ENCODE measurements at places on chromosomes 5 and 9. TPM values are rescaled to one million over a fixed set of nuclear protein-coding genes. Genes with fewer than 3 reads are reported as not detected.

Gene IL9
- not detected for total RNA-seq

Gene HAVCR1
- not detected for total RNA-seq

Gene STPG3
- not detected for total RNA-seq

Gene DAP
- total RNA-seq: 105 TPM

Gene ZDHHC11B
- total RNA-seq: 1.6 TPM

Gene CNTLN
- 13.0 TPM for total RNA-seq

Gene RABEPK
- total RNA-seq: 16.5 TPM

Gene PRRX2
- total RNA-seq: 10.6 TPM

Gene TYRP1
- not detected for total RNA-seq

Gene SLC36A2
- total RNA-seq: not detected

Gene FOXI1
- total RNA-seq: not detected

Gene QRFP
- total RNA-seq: not detected

Gene FBN2
- 1.9 TPM for total RNA-seq

Gene SEC16A
- total RNA-seq: 55.9 TPM

Gene IL3
- total RNA-seq: not detected

Gene TIMD4
- total RNA-seq: 2.8 TPM

Gene SLC6A3
- 0.54 TPM for total RNA-seq

Gene NUTM2G
- not detected for total RNA-seq

Gene MORN5
- total RNA-seq: not detected

Gene SPINK4
- not detected for total RNA-seq

Gene FOCAD
- total RNA-seq: 95.0 TPM

Gene ADGRD2
- total RNA-seq: not detected

Gene ZNF300
- total RNA-seq: 7.3 TPM

Gene LCN9
- not detected for total RNA-seq

Gene CACNA1B
- 0.33 TPM for total RNA-seq

Gene HSPA4
- 71.3 TPM for total RNA-seq

Gene SPATA31E1
- total RNA-seq: not detected

Gene SLC36A1
- total RNA-seq: 7.5 TPM

Gene ECSCR
- total RNA-seq: 46.2 TPM

Gene SGCD
- total RNA-seq: 9.7 TPM

Gene GPBP1
- total RNA-seq: 89.4 TPM

Gene RNF183
- not detected for total RNA-seq

Gene PLPP1
- total RNA-seq: 284 TPM

Gene S1PR3
- total RNA-seq: 5.6 TPM

Gene CYLC2
- not detected for total RNA-seq

Gene TMEM252
- total RNA-seq: not detected

Gene SCGB3A2
- not detected for total RNA-seq

Gene SLC23A1
- not detected for total RNA-seq

Gene SPINK5
- 0.13 TPM for total RNA-seq

Gene GARIN3
- total RNA-seq: not detected

Gene DDX4
- 0.33 TPM for total RNA-seq

Gene FOXD4L6
- total RNA-seq: not detected

Gene LCN6
- 10.0 TPM for total RNA-seq

Gene GPX8
- 38.0 TPM for total RNA-seq

Gene PSD2
- 0.11 TPM for total RNA-seq

Gene FOXD4L4
- 0.27 TPM for total RNA-seq

Gene SLC6A18
- total RNA-seq: not detected

Gene TMEM245
- 549 TPM for total RNA-seq

Gene FST
- 8.9 TPM for total RNA-seq

Gene KCNIP1
- total RNA-seq: 1.7 TPM

Gene ACOT12
- total RNA-seq: not detected

Gene GBGT1
- total RNA-seq: 23.5 TPM

Gene ANKRD31
- 0.42 TPM for total RNA-seq

Gene ARID3C
- total RNA-seq: not detected

Gene GABRB2
- 0.68 TPM for total RNA-seq

Gene CSF1R
- 9.1 TPM for total RNA-seq

Gene SPINK1
- not detected for total RNA-seq

Data from thyroid gland (tissue), 4 donors.